Activated naive CD4-positive, alpha-beta T cell (primary cell): ENCODE measurements at places on chromosomes 2 and 18.

- no peak for DNase-seq
These were observed 286.0 kb upstream of the CCDC68 start for GRCh38 chr18:55245211-55245614.

- no peak for DNase-seq
These were observed 285.4 kb upstream of the MGAT5 start for GRCh38 chr2:133968446-133968845.

DNA sequence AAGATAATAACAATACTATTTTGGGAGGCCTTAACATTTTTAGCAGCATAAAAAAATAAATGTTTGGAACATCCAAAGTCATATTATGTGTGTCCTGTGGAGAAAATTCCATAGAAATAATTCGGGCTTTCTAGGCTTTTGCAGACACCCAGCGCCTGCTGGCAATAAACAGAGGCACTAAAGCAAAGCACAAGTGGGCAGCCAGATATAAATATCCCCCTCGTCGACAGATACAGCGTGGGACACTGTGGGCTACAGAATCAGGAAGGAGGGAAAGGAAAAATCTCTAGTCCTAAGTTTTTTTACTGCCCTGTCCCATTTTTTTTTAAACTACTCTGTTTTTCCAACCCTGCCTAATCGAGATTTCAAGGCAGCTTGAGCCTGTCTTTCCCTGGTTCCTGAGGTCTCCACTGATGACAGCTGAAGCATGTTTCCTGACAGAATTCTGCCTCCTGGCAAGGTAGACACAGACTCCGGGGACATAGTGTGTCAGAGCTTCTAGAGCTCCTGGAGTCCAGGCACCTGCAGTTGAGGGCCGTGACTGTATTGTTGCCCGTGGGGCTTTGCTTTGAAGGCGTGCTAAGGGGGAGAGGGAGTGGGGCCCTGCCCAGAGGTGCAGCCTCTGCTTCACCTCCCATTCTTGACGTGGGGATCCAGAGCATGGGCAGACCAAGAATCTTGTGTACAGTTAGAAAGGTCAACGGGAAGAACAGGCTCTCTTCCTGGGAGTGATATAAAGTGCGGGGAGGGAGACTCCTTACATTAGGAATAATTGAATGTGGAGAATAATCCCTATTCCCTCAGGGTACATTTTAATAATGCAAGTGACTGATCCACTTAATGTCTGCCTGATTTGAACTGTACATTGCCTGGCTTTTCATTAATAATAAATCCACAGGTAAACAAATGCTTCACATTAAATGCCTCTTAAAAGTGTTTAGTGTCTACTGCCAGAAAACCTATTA is 232.3 kb downstream of the DCC start:
- no peak for DNase-seq

DNA sequence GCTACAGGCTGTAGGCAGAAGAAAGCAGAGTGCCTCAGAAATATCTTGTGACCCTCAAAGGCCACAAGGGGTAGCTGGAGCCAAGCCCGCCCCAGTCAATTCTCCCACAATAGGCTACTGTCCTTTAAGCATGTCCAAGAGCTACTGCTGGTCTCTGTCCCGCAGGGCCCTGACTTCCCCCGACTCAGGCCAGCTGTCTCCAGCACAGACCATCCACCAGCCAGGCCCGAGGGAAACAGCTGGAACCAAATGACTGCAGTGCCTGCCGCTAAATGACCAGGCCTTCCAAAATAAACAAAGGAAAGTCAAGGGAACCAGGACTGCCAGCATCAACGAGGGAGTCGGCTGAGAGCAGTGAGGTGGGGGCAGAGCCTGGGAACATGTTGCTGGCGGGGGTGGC is 36.7 kb downstream of the MCFD2 start:
- DNase-seq: no peak

- DNase-seq: no peak
These were observed 410.8 kb upstream of the REG3G start for GRCh38 chr2:78614726-78615125.

DNA sequence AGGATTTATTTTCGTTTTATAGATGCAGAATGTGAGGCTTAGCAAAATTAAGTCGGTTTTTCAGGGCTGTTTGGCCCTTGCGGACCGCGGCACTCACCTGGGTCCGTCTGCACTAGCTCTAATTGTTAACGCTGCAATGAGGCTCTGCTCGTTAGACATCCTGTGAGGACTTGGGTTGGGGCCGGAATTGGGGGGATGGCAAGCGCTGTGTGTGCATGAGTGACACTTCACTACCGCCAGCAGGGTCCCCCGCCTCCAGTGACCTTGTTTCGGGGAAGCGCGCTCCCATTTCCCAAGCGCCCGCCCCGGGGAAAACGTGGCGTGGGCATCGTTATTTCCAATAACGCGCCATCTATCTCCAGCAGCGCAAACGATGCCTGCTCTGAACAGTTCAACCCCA is 54.2 kb downstream of the KCNG2 start:
- DNase-seq: no peak

GRCh38 chr18:73824671-73825070 is 323.0 kb downstream of the FBXO15 start:
- no peak for DNase-seq

GRCh38 chr18:2138552-2138951 is 432.8 kb downstream of the METTL4 start:
- no peak for DNase-seq

- no peak for DNase-seq
These were observed 608 bp downstream of the CDH7 start for GRCh38 chr18:65751155-65752085.
